ENCODE measurements at places on chromosomes 16 and 17.

GRCh38 chr17:16649585-16649984 lies 4.1 kb downstream of the ZNF624 start:
- no peak for DNase-seq

DNA sequence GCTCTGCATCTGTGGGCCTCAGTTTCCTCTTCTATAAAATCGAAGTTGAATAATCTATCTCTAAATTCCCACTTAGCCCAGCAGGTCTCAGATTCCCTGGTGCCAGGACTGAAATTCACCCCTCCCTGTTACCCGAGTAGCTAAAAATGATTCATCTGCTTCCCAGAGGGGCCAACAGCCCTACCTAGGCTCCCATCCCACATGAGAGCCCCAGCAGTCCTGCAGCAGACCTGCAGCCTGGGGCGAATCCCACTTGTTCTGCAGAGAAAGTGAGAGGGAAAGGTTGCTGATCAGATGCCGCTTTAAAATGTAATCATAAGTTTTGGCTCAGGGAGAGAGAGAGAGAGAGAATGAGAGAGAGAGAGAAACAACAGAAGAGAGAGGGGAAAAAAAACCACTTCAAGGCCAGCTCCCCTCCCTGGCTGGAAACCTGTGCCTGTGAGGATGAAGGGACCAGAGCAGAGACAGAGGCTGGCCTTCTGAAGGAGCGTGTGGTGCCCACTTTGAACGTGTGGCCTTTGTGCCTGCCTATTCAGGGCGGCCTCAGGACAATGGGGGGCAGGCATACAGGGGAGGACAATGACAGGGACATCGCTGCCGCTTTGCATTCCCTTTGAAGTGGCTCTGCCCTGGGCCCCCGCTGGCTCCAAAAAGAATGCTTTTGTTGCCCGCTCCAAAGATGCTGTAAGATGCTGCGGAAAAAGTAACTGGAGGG lies 85.2 kb upstream of the NKD1 start:
- no peak for DNase-seq

DNA sequence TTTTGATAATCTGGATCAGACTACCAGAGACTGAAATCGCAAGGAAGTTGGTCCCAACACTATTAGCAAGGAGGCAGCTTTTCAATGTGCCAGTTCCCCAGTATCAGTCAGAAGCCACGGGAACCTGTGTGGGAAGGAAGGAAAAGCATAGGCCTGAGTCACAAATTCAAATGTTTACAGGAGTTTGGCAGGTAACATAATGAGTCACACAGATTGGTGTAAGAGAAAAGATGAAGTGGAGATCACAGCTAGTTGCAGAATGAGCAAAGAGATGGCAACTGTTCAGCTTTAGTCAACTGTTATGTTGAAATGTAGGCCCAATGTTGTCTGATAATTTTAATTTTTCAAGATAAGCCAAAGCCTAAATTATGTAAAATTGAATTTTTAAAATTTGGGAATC lies 28.1 kb upstream of the ITGA2B start:
- DNase-seq = peak; percentile 55

DNA sequence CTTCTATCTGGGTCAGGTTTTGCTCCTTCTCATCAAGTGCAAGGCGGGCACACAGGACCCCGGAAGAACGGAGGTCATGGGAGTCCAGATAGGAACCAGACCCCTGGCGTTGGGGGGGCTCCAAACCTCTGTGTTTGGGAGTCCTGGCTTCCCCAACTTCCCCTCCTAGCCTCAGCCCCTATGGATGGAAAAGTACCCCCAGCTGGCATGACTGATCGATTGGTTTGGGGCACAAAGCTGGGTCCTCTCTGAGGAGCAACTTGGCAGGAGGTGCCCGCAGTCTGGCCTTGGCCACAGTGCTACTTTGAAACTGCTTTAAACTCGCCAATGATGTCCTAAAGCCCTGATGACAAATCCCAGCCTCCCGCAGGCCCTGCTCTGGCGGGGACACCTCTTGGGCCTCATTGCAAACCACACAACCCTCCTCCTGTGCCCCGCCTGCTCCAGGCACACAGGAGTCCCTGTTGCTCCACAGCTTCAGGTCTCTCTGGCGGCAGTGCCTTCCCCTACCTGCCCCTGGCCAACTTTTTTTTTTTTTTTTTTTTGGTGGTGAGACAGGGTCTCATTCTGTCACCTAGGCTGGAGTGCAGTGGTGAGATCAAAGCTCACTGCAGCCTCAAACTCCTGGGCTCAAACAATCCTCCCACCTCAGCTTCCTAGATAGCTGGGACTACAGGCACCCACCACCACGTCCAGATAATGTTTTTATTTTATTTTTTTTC lies 38.0 kb upstream of the SNN start:
- no peak for DNase-seq

GRCh38 chr17:9238340-9239245 lies 217.3 kb downstream of the NTN1 start:
- no peak for DNase-seq

GRCh38 chr17:81154961-81155360 lies 10.3 kb upstream of the PVALEF start:
- no peak for DNase-seq

GRCh38 chr17:55687037-55687436 lies 35.6 kb downstream of the TMEM100 start:
- DNase-seq = no peak

GRCh38 chr16:4713663-4714501 lies 20.2 kb downstream of the ANKS3 start:
- DNase-seq = no peak

DNA sequence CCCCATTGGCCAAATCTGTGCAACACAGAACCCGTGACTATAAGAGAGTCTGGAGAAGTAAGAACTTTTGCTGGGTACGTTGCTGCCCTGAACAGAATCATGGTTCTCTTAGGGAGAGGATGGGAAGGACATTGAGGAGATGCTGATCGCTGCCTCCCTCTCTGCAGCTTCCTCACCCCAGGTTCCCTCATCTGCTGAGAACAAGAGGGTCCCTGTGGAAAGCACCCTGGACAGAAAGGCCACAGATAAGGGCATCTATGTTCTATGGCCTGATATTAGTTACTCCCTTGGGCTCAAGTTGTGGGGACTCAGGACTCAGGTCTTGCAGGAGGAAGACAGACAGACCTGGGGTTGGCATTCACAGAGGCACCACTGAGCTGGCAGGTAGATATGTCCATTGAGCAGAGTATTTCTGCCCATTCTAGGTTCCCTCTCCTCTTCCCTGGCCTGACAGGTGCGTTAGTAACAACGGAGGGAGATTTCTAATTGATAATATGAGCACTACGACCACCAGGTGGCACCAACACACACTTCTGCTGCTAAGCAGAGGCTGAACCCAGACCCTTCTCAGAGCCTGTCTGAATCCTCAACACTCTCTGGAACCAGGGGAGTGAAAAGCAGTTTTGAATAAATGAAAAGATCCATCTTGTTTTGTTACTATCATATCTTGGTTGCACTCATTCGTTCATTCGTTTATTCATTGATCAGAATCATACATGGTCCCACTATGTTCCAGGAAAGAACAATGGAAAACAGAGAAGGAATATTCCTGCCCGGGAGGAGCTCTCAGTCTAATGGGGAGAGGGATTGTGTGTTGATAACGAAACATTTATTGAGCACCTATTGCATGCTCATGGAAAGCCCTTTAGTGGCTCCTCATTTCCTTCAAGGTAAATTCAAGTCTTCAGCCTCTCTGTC lies 56.4 kb downstream of the SLC6A2 start:
- DNase-seq = peak; percentile 4

GRCh38 chr17:1813088-1813487 lies 16.6 kb downstream of the SMYD4 start:
- DNase-seq = no peak

DNA sequence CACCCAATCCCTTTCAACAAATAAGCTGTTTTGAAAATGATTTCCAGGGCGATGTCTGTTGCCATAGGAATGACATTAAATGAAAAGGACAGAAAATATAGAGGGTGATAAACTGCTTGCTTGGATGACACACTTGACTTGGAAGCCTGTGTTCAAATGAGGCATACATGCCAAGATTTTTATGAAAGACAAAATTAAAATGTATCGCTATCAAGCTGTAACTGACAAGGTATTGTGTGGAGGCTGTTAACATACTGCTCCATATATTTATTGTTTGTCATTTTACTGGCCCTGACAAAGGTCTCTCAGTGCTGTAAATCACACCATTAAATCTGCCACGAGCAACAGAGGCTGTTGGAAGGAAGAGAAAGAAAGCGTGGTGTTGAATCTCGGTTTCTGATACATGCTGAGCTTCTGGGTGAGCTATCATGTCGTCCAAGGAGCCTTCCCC lies 456.2 kb upstream of the SALL1 start:
- DNase-seq = no peak

DNA sequence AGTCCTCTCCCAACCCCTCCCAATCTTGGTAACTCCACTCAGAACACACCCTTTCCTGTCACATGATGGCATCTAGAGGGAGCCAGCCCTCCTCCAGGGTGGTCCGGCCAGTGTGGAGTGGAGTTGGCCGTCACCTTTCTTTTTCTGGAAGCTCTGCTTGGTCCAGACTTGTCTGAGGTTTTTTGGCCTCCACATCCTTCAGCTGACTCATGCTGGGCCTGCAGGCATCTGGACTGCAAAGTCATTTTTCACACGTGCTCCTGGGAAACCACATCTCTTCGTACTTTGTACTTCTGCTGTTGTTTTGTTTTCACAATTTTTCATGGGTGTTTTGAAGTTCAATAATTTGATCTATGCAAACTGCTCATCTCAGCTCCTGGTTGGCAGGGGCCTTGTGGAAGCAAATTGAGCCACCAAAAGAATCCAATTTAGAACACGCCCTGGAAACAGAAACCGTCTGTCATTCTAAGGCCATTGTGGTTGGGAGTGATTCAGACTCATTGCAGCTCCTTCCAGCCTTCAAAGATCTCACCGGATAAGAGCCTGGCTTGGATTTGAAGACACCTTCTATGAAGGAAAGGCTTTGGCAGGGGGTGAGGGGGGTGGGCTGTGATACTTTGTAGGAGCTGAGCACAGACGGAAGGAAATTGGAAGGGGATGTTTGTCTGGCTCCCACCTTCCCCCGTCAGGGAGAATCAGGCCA lies 42.4 kb upstream of the NF1 start:
- DNase-seq = peak; percentile 84

DNA sequence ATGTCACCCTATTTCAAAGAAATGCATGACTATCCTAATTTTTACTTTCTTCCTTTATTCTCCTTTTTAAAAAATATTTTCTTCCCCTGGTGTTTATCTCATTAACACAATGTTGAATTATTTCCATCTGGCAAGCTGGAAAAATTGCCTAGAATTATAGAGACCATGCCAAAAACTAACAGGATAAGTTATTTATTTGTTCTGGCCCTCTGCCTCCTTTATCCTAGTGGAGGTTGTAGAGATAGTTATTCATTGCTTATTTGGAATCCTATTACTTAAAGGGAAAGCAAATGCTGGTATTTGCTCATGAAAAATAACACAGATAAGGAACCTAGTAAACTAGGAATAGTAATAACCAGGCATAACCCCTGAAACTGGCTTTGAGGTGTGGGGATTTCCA lies 684.9 kb upstream of the KIF2B start:
- DNase-seq = no peak

DNA sequence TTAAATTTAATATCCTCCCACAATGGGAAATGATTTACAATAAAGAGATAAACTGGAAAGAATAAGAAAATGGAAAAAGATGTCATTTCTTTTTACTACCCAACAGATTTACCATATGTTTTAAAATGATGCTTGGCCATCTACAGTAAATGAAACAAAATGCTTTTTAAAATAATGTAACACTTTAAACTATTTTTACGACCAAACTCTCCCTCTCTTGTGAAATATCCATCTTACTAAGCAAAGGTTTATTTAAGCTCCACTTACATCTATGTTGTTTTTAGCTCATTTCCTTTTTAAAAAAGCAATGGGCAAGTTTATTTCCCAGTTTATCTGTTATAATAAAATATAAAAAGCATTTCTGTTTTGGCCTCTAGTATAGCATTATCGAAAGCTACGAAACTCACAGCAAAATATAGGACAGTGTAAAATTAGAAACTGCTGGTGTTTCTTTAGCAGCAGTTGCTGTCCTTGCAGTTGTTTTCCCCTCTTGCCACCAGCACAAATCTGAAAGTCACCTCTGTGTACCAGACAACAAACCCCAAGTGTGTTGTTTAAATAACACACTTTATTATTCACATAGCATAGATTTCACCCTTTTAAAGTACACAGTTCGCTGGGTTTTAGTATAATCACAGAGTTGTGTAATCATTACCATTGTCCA lies 195.1 kb downstream of the CDRT15L2 start:
- DNase-seq = no peak

GRCh38 chr16:4415538-4416199 lies 727 bp downstream of the CORO7 start:
- DNase-seq = no peak

GRCh38 chr17:45107293-45108010 lies 24.9 kb downstream of the PLCD3 start:
- no peak for DNase-seq

GRCh38 chr17:21033350-21033749 lies 9.5 kb downstream of the USP22 start:
- DNase-seq = no peak

DNA sequence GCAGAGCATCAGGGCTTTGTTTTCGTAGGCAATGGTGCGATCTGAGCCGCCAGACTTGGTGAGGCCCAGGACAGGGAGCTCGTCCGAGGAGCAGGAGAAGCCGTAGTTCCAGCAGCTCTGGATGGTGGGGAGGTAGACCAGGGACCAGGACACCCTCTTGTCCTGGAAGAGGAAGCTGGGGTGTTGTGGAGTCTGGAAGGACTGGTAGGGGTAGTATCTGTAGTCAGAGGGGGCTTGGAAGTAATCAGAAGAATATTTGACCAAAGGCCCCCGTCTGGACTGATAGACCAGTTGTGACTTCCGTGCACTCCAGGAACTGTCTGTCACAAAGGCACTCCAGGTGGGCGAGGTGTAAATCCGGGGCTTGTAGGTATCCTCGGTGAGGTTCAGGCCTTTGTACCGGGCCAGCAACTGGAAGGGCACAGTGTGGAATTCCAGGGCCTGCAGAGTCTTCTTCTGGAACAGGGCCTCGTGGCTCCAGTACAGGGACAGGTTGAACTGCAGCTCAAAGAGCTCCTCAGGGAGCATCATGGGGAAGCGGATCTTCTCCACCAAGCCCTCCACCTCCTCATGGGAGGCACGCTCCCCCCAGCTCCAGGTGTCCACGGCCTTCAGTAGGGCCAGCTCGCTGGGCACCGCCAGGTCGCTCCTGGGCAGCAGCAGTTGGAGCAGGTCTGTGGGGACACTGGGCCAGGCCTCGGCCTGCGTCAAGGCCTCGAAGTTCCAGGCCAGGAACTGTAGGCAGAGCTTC lies 7.8 kb downstream of the LGALS3BP start:
- DNase-seq = no peak

DNA sequence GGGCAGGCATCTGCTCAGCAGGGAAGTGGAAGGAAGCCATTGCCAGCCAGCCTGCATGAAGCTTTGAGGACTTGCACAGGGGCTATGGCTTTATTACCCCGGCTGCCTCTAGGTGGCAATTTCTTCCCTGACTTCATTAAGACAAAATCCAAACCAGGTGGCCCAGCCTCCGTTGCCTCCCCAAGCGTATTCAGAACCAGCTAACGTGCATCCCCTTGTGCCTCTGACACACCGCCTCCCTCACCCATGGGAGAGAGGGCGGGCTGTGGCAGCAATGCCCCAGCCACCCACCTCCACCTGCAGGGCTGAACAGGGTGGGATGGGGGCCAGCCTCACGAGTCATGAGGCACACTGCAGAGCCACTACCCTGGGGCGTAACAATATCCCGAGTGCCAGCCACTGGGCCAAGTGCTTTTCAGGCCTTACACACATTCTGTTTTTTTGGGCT lies 6.8 kb downstream of the KIFC3 start:
- no peak for DNase-seq

Measured in skeletal muscle cell (primary cell).